ENCODE measurements at places on chromosomes 1 and 21. TPM values are rescaled to one million over a fixed set of nuclear protein-coding genes. Genes with fewer than 3 reads are reported as not detected.

RCSD1 gene
- 0.38 TPM for total RNA-seq

LCE3E gene
- not detected for total RNA-seq

IL6R gene
- 0.74 TPM for total RNA-seq

KRTAP27-1 gene
- not detected for total RNA-seq

DCDC2B gene
- total RNA-seq = not detected

CFAP141 gene
- total RNA-seq = not detected

CYP4A22 gene
- total RNA-seq = not detected

CCDC24 gene
- 40.4 TPM for total RNA-seq

ANKRD45 gene
- 1.5 TPM for total RNA-seq

CD84 gene
- total RNA-seq = not detected

LY9 gene
- not detected for total RNA-seq

CRABP2 gene
- total RNA-seq = 243 TPM

GPR161 gene
- total RNA-seq = 31.8 TPM

FMN2 gene
- total RNA-seq = 32.0 TPM

RIMKLA gene
- total RNA-seq = 1.9 TPM

EFNA3 gene
- total RNA-seq = 110 TPM

ABCG1 gene
- total RNA-seq = 5.8 TPM

TMEM82 gene
- total RNA-seq = 0.46 TPM

WLS gene
- total RNA-seq = 117 TPM

SLAMF8 gene
- total RNA-seq = not detected

TMEM234 gene
- 35.5 TPM for total RNA-seq

CHRM3 gene
- total RNA-seq = 5.5 TPM

LPAR3 gene
- 3.7 TPM for total RNA-seq

All from endodermal cell (in vitro differentiated cells).